OCI-LY7 (cell line): ENCODE measurements at places on chromosomes 6 and 20.

DNA sequence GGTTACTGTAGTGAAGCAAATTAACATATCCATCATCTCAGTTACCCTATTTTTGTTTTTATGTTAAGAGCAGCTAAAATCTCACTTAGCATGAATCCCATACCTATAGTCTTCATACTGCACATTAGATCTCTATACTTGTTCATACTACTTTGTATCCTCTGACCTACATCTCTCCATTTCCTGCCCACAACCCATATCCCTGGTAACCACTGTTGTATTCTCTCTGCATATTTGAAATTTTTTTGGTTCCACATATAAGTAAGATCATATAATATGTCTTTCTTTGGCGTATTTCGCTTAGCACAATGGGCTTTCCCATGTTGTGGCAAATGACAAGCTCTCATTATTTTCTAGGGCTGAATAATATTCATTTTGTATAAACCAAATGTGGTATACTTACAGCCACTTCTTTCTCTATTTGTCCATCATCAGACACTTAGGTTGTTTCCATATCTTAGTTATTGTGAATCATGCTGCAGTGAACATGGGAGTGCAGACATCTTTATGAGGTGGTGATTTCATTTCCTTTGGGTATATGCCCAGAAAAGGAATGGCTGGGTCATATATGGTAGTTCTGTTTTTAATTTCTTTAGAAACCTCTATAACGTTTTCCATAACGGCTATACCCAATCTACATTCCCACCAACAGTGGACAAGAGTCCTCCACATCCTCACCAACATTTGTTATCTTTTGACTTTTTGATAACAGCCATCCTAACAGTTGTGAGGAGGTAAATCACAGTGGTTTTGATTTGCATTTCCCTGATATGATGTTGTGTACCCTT is 39.8 kb downstream of the BACH2 start:
- no peak for DNase-seq

DNA sequence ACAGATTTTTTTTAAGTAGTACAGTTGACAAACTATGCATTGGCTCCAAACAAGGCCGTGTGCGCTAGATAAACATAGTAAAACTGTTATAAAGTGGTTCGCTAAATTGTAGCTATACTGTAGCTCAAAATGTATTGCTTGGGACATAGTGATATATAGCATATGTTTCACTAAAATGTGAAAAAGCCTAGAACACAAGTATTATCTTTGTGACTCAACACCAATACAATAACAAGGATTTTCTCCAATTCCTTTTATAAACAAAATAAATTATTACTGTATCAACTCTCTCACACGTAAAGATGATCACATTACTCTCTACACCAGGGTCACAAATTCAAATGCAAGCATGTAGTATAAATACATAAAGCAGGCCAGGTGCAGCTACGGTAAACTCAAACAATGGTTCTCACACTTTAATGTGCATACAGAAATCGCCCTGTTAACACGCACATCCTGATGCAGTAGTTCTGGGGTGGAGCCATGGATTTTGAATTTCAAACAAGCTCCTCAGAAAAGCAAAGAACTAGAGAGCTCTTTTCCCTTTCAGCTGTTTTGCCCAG is 214.6 kb downstream of the GMDS start:
- DNase-seq = no peak

DNA sequence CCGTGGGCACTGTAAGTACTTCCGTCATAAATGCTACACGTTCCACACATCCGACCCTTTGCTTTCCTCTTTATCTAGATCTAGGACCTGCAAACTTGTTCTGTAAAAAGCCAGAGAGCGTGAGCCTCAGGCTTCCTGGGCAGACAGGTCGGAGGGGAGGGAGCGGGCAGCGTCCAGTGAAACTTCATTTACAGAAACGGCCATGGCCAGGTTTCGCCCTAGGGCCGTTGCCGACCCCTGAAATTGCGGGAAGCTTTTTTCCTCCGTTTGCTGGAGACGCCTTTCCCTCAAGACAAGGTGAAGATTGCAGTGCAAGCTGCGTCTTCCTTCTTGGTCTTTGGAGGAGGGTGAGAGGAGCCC is 155.4 kb downstream of the DLL1 start:
- DNase-seq = no peak

DNA sequence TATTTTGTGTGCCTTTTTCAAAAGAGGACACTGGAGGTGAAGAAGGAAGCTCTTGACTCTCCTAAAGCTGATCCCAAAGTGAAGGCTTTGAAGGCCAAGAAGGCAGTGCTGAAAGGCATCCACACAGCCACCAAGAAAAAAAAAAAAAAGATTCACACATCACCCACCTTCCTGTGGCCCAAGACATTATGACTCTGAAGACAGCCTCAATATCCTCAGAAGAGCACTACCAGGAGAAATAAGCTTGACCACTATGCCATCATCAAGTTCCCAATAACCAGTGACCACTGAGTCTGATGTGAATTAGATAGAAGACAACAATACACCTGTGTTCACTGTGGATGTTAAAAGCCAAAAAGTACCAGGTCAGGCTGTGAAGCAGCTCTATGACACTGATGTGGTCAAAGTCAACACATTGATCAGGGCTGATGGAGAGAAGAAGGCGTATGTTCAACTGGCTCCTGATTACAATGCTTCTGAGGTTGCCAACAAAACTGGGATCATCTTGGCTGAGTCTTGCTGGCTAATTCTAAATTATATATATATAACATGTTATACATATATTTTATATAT is 59.4 kb downstream of the PLCG1 start:
- no peak for DNase-seq

DNA sequence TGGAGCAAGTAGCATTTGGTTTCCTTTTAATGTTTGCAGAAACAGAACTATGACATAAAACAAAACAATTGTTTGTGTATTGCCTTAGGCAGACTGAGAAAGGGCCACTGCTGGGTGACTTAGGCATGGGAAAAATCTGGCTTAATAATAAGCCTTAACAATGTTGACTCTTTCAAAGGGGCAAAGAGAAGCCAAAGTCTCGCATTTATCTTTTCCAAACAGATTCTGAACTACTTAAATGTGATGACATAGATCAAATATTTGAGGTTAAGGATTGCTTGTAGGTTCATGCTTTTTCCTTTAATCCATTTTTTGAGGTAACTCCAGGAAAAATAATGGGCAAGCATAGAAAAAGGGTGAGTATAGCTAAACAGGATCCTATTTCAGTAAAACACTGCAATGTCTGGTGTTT is 39.6 kb downstream of the ADAT2 start:
- DNase-seq = no peak

- DNase-seq = no peak
Observed at GRCh38 chr6:159815410-159815809, 15.3 kb downstream of the PNLDC1 start.

DNA sequence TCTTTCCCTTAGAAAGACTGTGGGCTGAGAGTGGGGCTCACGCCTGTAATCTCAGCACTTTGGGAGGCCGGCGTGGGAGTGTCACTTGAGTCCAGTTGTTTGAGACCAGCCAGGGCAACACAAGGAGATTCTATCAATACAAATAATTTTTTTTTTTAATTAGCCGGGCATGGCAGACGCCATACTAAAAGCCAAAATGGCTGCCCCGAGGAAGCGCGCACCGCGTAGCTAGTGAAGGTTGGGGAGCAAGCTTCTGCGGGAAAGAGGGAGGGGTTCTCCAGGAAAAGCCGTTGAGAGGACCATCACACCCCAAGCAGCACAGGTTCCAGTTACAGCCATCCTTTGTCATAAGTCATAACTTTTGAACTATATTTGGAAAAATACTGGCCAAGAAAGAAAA is 21.3 kb upstream of the PNRC1 start:
- no peak for DNase-seq

DNA sequence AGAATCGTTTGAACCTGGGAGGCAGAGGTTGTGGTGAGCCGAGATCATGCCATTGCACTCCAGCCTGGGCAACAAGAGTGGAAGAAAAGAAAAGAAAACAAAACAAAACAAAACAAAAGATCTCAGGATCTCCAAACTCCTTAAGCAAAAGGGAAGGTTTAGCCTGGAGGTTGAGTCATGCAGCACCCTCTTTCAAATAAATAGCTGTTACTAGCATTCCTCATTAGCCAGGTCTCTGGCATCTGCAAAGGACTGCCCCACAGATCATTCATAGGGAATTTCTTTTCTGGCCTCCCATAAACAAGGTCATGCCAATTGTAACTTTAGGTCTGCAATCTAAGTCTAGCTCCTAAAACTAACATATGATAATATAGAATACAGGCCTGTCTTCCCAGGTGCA is 37.2 kb downstream of the EDN1 start:
- DNase-seq = no peak

DNA sequence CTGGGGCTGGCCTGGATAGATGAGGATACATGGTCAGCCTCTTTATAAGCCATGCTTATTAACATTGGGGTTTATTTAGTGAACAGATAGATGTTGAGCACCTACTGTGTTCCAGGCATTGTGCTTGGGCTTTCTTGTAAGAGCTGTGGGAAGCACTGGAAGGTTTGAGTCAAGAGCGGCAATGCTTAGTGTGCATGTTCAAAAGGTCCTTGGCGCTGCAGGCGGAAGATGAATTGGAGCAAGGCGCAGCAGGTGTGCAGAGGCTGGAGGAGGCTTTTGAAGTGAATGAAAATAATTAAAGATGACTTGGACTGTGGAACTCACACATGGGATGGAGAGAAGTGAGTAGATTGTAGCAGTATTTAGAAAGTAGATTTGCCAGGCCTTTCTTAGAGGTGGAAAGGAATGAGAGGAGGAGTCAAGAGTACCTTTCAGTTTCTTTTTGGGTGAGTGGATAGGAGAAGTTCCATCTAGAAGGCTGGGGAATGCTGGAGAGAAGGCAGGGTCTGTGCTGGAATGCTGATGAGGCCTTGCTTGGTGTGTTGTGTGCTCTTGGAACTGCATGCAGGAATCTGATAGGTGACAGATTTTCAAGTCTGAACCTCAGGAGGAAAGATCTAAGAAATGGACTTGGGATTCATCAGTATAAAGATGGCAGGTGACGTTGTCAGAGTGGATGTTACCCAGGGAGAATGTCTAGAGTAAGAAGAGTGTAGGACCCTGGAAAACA is 26.4 kb downstream of the SNX9 start:
- no peak for DNase-seq

- DNase-seq = no peak
Observed at GRCh38 chr6:71079677-71080076, 122.8 kb upstream of the B3GAT2 start.

DNA sequence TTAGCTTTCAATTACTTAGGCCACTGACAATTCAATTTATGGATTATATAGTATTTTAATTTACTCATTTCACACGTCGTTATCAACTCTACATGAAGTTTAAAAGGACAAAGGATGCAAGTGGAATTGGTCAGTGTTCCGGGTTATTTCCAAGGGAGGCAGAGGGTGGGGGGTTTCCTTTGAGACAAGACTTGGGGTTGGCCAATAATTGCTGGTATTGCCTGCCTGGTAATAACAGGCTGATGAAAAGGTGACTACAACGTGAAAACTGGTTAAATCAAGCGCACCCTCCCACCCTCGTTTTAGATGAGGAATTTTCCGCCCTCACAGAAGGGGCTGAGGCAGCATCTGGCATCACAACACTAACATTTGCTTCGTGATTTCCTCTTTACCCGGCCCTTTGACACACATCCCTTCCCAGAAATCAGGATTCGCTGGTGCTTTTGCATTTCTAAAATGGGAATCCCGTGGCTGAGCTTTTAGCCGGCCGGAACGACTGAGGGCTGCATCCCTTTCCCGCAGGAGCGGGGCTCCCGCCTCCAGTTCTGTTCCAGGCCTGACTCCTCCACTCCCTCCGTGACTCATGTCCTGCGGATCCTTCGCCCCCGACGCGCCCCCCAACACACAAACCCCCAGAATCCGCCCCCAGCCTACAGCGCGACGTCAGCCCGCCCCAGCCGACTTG is 999 bp upstream of the PIM1 start:
- DNase-seq = peak; percentile 54

DNA sequence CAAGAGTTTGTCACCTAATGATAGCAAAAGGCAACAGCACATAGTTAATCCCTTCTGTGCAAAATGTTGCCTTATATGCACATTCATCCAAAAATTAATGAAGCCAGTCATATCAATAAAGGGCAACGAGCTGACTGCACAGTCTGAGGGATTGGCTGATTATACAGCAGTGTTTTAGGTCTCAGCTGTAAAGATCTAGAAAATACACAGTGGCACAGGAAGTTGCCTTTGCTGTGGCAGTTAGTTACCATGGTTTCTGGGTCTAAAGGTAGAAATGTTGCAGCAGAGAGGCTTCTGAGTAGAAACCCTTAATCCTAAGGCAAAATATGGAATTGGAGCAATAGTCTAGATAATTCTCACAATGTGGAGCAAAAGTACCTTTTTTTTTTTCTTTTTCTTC is 89.7 kb downstream of the SMPDL3A start:
- no peak for DNase-seq

- DNase-seq = no peak
Observed at GRCh38 chr6:36132246-36132895, 2.1 kb downstream of the MAPK13 start.
